NCI-H2171 (cell line): ENCODE measurements at places on chromosomes 12 and 14.

- DNase-seq, result no peak
These were observed 56.2 kb downstream of the DUSP16 start for GRCh38 chr12:12506496-12506890.

DNA sequence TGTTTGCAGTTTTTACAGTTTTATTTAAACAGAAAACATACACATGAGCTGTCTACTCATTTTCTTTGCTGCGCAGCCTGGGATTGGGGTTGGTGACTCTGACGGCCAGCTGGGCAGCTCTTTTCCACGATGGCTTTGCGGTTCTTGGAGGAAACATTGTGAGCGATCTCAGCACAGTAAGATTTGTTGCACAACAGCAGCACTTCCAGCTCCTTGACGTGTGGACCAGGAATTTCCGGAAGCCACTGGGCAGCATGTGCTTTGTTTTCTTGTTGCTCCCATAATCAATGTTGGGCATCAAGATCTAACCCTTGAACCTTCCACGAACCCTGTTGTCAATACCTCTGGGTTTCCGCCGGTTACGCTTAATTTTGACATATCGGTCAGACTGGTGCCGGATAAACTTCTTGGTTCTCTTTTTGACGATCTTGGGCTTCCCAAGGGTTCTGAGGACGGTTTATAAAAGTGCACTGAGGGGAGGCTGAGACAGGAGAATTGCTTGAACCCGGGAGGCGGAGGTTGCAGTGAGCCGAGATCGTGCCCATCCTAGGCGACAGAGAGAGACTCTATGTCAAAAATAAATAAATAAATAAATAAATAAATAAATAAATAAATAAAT is 21.8 kb downstream of the FKBP11 start:
- DNase-seq, result no peak

DNA sequence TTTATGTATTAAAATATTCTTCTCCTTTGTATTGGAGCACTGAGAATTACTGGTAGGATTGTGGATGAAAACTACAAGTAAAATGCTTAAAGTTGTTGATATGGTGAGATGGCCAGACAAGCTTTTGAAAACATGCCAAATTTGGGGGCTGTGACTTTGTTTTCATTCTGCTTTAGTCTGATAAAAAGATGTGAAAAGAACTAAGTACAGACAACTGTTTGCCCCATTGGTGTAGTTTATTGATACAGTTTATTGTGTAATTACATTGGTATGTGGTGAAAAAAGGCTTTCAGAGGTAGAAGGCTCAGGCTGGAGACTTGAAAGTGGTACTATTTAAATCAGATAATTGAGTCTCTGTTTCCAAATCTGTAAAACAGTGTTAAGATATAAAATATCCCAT is 746.8 kb downstream of the DIO2 start:
- DNase-seq, result no peak

- no peak for DNase-seq
These were observed 50.3 kb downstream of the ESRRB start for GRCh38 chr14:76426161-76426696.

GRCh38 chr14:80958939-80959338 is 3.5 kb downstream of the TSHR start:
- DNase-seq, result no peak

DNA sequence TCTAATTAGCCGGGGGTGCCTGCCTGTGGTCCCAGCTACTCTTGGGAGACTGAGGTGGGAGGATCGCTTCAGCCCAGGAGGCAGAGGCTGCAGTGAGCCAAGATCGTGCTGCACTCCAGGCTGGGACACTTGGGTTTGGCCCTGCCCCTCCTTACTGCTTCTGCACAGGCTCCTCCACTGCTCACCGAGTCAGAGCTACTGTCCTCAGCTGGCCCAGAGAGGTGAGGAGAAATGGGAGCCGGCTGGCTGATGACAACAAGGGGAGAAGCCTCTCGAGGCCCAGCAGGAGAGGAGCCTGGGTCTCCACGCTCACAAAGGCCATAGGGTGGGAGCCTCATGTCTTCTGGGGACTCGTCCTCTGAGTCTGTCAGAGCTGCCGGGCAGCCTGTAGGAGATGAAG is 13.7 kb downstream of the CALCOCO1 start:
- DNase-seq, result no peak

DNA sequence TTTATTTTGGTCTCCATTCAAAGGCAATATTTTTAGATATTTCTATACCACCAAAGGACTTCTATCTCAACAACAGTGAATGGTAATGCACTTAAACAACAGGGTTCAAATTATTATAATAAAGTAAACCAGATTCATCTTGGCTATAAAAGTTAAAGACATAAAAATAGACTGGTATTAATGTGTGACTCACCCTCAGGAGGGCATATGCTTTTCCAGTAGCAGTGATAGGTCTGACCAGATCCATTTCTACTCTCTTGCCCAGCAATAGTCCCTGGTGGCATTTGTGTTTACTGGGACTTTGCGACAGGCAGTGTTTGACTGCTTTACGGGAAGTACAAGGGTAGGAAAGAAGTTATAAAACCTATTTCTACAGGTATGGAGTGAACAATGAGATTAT is 353.2 kb upstream of the ATP2B1 start:
- no peak for DNase-seq

GRCh38 chr12:27762757-27763156 is 17.3 kb upstream of the KLHL42 start:
- DNase-seq, result no peak

GRCh38 chr14:95143808-95144620 is 13.3 kb downstream of the DICER1 start:
- no peak for DNase-seq

GRCh38 chr14:50383618-50384225 is 13.0 kb downstream of the CDKL1 start:
- DNase-seq, result peak; percentile 79

- no peak for DNase-seq
These were observed 24.7 kb downstream of the CCDC85C start for GRCh38 chr14:99579120-99579836.

GRCh38 chr12:115474539-115475353 is 790.8 kb upstream of the TBX3 start:
- DNase-seq, result no peak

DNA sequence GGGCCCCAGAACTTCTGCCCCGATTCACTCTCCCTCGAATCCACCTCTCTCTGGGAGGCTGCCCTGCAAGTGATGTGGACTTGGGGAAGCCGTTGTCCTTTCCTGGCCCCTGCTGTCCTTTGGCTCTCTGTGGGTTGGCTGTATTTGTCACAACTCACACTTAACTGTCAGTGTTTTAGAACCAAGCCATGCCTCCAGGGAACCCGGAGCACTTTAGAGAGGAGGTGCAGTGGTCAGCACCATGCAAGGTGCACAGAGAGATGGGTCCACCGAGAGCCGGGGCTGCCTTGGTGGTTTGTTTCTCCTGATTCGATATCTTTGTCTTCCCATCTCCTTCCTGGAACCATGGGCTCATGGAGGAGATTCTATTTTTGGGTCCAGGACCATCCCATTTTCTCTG is 129.5 kb upstream of the RTL1 start:
- DNase-seq, result no peak

DNA sequence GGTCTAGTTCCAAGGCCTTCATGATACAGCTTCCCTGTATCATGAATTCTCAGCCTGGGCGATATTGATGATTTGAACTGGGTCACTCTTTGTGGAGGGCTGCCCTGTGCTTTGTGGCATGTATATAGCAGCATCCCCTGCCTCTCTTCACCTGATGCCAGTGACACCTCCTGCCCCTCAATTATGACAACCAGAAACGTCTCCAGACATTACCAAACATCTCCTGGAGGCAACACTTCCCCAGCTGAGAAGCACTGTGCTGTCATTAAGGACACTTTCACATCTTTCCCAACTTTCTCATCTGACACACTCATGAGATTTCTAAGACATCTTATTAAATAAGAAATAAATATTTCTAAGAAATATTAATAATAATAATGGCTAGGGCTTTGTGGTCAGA is 315.3 kb downstream of the BCL11B start:
- DNase-seq, result no peak

GRCh38 chr14:51401756-51402155 is 161.7 kb downstream of the TMX1 start:
- DNase-seq, result no peak

GRCh38 chr12:11069854-11070365 is 7.8 kb upstream of the TAS2R46 start:
- no peak for DNase-seq

- no peak for DNase-seq
These were observed 209.5 kb upstream of the DIO3 start for GRCh38 chr14:101351769-101352168.

DNA sequence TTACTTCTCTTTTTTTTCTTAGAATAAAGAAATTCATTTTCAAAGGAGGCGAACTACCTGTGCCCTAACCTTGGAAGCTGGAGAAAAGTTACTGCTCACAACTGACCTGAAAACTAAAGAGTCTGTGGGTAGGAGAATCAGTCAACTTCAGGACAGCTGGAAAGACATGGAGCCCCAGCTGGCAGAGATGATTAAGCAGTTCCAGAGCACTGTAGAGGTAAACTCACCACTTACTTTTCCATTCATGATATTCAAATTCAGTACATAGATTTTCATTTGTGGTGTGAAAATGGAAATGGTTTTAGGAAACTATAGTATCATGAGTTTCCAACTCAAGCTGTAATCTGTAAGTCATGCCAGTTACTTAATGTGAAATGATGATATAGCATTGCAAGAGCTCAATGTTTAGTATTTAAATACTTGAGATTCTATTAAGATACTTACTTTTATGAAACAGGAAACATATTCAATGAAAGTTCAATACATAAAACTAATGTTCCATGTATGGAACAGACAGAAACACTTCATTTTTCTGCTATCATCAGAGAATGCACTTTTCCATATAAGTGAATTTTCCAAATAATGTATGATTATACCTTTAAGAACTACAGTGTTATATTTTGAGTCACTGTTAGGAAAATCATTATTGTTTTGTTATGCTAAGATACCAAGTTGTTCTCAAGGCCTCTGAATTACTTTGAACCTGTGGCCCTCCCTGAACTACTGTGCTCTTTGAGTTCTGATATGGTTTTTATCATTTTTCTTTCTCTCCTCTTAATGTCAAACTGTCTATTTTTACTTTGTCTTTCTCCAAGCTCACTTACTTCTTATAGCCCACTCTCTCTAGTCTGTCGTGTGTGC is 119.0 kb downstream of the ESR2 start:
- DNase-seq, result no peak

DNA sequence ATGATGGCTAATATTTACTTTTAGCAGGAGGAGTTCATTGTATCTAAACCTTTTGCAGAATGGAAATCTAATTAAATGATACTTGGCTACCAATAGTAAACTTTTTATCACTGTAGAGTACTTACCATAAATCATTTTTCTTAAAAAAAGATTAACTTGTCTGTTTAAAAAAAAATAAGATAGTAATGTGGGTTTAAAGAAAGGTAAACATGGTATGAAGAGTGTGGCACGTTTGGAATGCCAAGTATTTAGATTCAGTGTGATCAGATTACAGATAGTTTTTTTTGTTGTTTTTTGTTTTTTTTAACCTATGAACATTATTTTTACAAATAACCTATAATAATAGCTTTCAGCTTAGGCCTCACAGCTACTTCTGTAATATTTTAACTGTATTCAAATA is 25.8 kb downstream of the KTN1 start:
- DNase-seq, result no peak

GRCh38 chr14:87055007-87055406 is 938.0 kb downstream of the GALC start:
- DNase-seq, result no peak

DNA sequence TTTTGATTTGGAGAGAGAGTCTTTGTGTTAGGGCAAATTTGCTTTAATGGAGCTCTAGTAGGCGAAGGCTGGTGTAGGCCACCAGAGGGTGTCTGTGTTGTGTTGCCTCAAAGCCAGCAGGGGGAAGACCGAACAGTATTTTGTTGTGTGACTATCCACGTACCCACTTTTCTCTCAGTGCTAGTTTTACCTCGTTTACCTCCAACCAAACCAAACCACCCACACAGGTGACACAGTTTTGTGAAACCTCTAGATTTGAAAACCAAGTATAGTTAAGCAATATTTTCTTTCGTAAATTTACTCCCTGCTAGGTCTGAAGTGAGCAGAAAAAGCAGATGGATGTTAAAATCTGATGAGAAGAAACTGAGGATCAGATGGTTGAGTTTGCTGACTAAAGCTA is 36.3 kb upstream of the NPFF start:
- peak; percentile 21 for DNase-seq

DNA sequence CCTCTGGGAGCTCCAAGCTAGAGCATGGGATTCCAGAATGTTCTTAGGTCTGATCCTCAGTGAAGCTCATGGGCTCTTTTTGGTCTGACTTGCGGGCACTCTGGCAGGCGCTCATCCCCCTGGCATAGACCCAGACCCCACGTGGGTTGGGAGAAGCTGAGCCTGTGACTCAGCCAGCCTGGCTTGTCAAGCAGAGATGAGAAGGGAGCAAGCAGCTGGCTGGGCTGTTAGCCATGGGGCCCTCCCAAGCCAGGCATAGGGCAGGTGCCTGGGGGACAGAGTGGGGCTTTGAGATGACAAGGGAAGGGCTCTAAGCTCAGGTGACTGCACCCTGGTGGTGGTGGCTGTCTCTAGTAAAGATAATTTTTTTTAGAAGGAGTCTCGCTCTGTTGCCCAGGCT is 80.3 kb upstream of the NOS1 start:
- peak; percentile 34 for DNase-seq

DNA sequence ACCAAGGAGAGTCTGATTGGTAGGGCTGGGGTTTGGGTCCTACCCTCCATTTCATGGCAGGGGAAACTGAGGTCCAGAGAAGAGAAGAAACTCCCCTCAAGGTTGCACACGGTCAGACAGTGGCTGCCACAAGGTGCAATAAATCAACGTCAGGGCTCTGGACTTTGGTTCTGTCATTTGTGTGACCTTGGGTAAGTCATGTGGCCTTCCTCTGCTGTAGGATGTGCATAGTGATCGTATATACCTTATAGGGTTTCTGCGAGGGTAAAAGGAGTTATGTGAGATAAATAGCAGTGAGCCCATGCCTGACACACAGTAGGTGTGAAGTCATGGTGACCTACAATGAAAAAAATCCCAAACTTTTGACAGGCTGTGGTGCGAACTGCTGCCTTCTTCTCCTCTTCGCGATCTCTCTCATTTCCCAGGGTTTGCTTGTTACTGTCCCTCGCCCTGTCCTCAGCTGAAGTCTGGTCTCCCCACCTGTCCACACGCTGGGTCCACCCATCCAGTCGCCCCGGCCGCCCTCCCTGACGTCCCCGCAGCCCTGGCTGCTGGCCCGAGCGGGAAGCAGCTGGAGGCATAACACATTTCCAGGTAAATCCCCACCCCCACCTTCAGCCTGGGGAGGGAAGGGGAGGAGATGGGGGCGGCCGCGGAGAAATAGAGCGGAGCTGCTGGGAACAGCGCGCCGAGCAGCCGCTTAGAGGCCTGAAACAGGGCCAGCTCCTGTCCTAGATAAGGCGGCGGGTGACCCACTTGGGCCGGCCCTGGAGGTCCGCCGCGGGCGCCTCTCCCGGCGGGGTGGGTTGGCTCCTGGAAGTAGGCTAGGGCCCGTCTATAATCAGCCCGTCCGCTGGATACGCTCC is 1.8 kb upstream of the FAM222A start:
- DNase-seq, result no peak

DNA sequence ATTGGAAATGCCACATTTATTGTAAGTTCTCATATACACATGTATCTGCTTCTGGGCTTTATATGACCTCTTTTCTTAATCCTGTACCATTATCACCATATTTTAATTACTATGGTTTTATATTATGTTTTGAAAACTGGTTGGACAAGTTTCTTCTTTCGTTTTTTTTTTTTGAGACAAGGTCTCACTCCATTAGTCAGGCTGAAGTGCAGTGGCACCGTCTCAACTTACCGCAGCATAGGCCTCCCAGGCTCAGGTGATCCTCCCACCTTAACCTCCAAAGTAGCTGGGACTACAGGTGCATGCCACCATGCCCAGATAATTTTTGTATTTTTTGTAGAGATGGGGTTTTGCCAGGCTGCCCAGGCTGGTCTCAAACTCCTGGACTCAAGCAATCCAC is 44.6 kb downstream of the GALNT4 start:
- no peak for DNase-seq
